Pulmonary artery endothelial cell (primary cell): ENCODE measurements at places on chromosomes 1 and 21. TPM values are rescaled to one million over a fixed set of nuclear protein-coding genes. Genes with fewer than 3 reads are reported as not detected.

- DNase-seq: no peak
Measured at GRCh38 chr1:32965251-32965747, 690 bp upstream of the RNF19B start.

DNA sequence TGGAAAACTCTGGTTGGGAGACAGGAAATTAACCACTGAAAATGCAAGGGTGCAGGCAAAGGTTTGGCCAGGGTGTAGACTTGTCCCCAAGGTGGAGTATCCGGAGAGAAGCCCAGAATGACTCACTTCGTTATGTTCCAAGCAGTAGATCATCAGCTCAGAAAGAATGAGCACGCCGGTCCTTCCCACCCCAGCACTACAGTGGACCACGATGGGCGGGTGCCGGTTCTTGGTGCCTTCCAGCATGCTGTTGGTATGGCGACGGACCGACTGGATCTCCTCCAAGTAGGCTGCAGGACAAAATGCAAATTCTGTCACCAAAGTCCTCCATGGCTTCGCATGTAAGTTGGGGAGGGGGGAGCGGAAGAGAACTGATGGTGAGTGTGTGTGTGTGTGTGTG lies 83.4 kb downstream of the SMYD2 start:
- no peak for DNase-seq

DNA sequence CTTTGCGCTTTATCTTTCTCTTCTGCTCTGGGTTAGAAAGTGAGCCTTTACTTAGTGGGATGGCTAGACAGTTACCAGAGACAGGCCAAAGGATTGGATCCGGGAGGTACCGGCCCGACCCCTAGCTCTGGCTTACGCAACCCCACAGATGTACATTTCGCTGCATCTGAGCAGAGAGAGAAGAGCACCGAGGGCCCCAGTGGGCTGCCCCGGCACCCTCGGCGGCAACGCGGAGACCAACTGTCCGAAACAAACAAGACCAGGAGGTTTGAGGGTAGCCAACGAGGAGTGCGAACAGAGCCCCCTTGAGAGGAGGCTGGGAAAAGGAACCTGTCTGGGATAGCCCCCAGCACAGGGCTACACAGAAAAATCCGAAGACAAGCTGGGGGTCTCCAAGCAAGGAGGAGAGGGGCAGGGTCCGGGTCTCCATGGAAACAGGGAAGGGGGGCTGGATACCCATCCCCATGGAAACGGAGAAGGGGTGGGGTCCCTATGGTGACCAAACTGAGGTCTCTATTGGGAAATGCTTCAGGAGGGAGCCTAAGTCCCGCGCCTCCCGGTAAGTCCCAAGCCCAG lies 373 bp downstream of the MTF1 start:
- DNase-seq: no peak

GRCh38 chr1:8525216-8525557 lies 207.3 kb downstream of the SLC45A1 start:
- no peak for DNase-seq

DNA sequence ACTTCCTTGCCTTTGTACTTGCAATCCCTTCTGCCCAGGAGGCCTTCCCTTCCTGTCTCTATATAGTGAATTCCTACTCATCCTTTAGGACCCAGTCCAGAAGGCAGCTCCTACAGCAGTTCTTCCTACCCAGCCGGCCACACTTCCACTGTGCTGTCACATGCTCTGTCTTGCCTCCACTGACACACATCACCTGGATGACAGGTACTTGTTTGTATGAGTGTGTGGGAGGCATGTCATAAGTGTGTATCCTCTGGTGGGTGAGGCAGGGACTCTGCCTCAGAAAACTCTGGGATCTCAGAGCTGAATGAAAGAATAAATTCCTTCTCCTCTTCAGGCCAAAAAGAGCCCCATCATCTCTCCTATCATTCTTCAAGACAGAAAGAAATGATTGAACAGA lies 5.1 kb upstream of the OSCP1 start:
- no peak for DNase-seq

Gene PRKAA2
- 4.3 and 6.2 TPM in 2 replicates for total RNA-seq

Gene OR10J1
- not detected in 2 replicates for total RNA-seq

DNA sequence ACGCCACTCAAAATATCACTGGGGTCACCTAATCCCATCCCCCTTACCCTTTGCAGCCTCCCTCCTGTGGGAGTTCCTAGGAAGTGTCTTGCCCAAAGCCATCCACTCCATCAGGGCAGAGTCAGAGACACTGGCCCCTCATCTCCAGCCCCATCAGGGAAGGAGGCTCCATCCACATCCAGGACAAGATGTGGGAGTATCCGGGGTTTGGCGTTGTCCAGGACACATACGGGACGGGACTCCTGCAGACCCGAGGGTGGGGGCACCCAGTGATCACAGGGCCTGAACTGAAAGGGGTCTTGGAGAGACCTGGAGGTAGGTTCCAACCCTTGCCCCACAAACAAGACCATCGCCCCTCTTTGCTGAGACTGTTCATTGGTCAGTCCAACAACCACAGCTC lies 348.2 kb downstream of the MATN1 start:
- no peak for DNase-seq

DNA sequence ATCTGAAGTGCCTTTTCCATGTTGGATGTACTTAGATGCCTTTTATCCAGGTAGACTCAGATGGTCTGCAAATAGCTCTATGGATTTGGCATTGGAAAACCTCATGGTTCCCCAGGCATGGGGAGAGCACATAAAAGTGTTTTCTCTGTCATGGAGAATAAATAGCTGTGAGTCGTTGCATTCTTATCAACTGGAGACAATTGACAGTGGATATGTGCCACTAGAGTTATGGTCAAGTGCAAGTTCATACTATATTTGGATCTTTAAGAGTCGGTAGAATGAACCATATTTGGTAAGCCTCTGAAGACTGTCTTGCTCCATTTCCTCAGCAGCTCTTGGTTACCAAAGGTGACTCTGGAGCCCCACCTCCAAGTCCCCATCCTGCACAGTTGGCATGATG lies 83.7 kb downstream of the ROR1 start:
- no peak for DNase-seq

DNA sequence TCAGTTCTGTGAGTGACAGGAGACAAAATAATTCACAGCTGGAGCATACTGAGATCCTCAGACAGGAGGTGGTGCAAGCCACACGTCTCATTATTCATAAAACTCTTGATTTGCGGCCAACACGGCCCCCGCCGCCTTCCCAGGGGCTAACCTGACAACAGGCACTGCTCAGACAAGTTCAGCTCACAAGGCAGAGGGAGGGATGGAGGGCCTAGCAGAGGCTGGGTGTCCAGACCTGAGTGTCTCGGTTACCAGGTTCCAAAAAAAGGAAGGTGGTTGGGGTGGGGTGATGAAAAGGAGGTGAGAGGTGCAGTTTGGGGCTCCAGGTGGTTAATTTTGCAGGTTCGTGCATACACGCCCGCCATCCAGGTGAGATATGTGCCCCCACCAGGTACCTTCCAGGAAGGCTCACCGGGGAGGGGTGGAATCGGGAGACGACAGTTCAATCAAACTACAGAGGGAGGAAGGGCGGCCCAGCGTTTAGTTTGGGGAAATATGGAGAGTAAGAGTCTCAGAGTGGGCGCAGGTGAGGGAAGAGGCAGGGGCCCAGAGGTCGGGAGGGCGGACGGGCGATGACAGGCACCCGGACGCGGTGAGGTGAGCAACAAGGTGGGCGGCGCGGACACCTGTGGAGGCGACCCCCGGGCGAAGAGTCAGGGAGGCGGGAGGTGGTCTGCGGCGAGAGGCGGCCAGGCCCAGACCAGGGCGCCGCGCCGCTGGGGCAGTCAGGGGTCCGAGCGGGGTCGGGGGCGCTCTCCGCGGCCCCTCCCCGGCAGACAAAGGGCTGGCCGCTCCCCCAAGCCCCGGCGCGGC lies 629 bp downstream of the CTNNBIP1 start:
- DNase-seq: no peak

GRCh38 chr1:223374064-223374610 lies 10.2 kb upstream of the SUSD4 start:
- DNase-seq: no peak

DNA sequence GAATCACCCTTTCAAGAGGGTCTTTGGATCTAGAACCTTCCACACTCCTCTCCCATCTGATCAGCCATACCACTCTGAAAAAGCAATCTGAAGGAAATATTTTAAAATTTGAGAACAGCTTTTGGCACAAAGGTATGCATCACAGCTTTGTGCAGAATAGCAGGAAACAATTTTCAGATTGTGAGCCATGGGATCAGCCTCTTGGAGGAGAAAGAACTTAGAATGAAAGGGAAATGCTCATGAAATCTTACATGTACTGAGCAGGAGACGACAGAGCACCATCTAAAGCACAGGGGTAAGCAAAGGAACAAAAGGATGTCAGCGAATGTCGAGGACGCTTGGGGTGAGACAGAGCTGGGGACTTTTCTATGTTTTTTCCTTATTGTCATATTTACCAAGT lies 54.4 kb downstream of the EDN2 start:
- no peak for DNase-seq

DNA sequence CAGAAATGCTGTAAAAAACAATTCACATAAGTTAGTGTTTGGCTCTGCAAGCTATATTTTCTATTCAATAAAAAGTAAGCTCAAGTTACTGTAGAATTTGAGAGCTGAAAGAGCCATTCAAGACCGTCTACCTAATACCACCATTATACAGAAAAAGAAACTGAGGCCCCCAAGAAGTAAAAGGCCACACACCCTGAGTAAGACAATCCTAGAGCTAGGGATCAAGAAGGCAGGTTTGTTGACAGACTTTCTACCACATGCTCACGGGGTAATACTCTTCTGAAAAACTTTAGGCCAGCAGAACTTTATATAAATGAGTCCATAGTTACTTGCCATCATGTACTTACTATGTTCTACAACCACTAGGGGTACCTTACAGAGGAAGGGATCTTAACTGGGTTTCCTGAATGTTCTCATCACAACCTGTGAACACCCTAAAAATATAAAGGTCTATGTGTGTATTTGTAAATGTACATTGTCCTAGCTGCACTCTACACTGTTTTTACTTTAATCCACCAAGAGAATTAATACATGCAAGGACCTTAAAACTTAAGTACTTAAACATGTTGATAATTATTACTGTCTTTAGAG lies 2.7 kb downstream of the PSMG1 start:
- no peak for DNase-seq

GRCh38 chr21:41808094-41808493 lies 41.2 kb upstream of the RIPK4 start:
- DNase-seq: no peak

GRCh38 chr1:62778208-62778607 lies 5.7 kb upstream of the ATG4C start:
- DNase-seq: no peak
